ENCODE measurements at places on chromosomes 12 and 14. TPM values are rescaled to one million over a fixed set of nuclear protein-coding genes. Genes with fewer than 3 reads are reported as not detected.

- H3K4me3 ChIP-seq = no peak overlapping the region
- no peak overlapping the region for H3K27ac ChIP-seq
- DNase-seq = no peak
- peaks cover 38% of the 10 kb centered on the region for H3K4me1 ChIP-seq
- peaks cover 25% of the 10 kb centered on the region for H3K27me3 ChIP-seq
Measured at GRCh38 chr12:6072302-6072752, 52.1 kb downstream of the VWF start.

DNA sequence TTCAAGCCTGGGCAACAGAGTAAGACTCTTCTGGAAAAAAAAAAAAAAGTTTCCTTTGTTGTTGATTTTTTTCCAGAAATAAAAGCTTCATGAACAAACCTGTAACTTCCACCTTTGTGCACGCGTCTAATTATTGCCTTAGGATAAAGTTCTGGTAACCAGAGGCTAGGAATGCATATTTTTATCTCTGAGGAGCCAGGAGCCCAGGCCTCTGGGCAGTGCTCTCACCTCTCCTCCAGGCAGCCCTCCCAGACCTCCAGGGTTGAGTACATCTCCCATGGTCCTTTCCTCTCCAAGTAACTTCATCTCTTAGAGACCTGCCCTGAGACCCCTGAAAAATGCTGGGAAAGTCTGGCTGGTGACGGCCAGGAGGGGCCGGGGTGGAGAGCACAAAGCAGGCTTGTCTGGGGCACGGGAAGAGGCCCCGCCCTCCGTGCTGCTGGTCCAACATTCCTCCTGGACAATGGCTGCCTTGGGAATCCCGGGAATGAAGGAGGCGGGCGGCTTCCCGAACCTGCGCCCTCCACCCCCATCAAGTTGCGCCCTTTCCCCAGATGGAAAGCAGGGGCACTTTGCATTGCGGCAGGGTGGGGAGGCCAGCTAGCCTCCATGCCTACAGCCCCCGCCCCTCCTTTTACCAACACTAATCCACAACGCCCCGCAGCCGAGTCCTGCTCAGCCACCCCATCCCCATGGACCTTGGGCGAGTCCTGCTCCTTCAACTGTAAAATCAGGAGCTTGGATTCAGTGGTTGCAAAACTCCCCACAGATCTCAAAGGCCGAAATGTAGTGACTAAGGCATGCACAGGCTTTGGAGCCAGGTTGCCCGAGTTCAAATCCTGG, 7.3 kb upstream of the FIGNL2 start:
- peaks cover 12% of the 10 kb centered on the region for H3K4me1 ChIP-seq
- H3K27me3 ChIP-seq = peaks cover 32% of the 10 kb centered on the region
- H3K4me3 ChIP-seq = no peak overlapping the region
- H3K36me3 ChIP-seq = no peaks in the 10 kb centered on the region
- no peak for DNase-seq
- H3K27ac ChIP-seq = no peak overlapping the region

DNA sequence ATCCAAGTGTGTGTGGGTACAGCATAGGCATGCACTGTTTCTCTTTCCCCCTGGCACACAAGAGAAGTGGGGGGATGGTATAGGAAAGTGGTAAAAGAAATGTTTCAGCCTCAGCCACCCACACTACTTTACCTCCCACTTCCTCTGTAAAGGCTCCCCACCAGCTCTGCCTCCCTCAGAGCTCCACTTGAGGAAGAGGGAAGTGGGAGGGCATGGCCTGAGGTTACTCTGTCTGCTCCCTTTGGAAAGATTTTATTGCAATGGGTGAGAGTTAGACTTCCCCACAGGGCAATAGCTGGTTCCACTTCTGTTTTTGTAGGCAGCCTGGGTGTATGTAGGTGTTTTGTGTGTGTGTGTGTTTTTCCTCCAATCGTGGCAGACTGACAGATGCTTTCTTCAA, 145.3 kb downstream of the SSPN start:
- no peak overlapping the region for H3K4me3 ChIP-seq
- peaks cover 36% of the 10 kb centered on the region for H3K4me1 ChIP-seq
- peak overlapping the region; percentile 37 for H3K27ac ChIP-seq

DNA sequence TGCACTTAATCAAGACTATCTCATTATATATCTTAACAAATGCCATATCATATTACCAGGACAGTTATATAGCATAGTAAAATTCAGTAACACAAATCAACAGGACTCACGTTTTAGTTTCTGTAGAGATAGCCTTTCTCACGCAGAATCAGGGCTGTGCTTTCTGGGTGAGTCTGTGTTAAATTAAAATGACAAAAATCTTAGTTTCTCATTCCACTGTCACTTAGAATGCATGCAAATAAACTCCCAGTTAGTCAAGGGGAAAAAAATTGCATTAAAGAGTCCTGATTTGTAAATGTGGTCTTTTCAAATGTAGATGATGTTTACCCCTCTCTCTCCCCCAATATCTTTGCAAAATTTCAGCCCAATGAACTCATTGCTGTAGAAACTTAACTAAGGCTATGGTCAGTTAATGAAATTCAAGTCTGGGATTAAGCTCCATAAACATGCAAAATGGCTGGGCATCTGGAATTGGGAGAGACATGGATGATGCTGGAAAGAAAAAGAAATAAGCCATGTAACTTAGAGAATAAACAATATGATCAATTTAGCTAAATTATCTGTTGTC, 77.8 kb upstream of the MGAT4C start:
- no peak for DNase-seq
- H3K4me1 ChIP-seq = no peaks in the 10 kb centered on the region
- no peaks in the 10 kb centered on the region for H3K27me3 ChIP-seq

DNA sequence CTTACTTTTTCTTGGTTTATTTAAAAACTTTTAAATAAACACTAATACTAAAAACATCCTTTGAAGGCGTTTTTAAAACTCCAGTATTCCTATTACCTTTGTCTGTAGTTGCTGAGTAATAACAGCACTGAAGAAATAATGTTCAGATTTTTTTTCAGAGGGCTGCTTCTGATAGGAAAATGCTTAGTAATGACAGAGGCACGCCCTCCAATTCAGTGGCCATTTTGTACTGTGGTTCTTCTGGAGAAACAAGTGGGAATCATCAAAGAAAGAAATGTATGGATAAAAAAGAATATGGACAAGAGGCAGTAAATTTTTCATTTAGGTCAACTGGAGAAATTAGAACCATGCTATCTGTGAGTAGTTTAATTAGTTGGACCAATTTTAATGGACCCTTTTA, 13.6 kb downstream of the VEZT start:
- H3K27ac ChIP-seq = no peak overlapping the region
- H3K4me3 ChIP-seq = no peak overlapping the region
- H3K4me1 ChIP-seq = peaks cover 2% of the 10 kb centered on the region
- DNase-seq = no peak
- H3K36me3 ChIP-seq = peaks cover 9% of the 10 kb centered on the region

DNA sequence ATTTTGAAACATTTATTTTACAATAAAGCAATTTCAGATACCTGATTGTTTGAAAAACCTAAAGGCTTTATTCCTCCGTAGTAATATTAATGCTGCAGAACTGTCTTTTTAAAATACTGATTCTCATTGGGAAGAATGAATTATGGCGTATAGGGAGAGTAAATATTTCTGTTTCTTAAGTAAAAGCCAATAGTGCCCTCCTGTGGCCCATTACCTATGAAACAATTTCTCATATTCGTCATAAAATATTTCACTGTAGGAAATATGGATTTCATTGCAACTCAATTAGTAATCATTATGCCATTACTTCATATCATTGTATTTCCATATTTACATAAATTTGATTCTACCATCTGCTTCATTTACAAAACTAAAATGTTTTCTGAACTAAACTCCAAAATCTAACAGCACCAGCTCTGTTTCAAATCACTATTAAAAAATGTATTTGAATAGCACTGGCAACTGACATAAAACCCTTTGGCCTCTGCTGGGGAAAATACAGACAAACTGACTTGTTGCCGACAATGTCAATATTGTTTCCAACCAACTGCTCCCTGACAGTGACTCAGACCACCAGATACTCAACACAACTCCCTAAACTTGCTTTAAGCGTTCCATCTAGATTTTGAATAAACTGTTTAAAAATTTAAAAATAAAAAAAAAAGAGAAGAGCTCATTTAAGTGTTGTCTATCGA, 290.3 kb downstream of the NAV3 start:
- H3K4me1 ChIP-seq = no peaks in the 10 kb centered on the region
- H3K27me3 ChIP-seq = no peaks in the 10 kb centered on the region
- H3K4me3 ChIP-seq = no peak overlapping the region
- no peak for DNase-seq
- no peaks in the 10 kb centered on the region for H3K36me3 ChIP-seq
- H3K27ac ChIP-seq = no peak overlapping the region

DNA sequence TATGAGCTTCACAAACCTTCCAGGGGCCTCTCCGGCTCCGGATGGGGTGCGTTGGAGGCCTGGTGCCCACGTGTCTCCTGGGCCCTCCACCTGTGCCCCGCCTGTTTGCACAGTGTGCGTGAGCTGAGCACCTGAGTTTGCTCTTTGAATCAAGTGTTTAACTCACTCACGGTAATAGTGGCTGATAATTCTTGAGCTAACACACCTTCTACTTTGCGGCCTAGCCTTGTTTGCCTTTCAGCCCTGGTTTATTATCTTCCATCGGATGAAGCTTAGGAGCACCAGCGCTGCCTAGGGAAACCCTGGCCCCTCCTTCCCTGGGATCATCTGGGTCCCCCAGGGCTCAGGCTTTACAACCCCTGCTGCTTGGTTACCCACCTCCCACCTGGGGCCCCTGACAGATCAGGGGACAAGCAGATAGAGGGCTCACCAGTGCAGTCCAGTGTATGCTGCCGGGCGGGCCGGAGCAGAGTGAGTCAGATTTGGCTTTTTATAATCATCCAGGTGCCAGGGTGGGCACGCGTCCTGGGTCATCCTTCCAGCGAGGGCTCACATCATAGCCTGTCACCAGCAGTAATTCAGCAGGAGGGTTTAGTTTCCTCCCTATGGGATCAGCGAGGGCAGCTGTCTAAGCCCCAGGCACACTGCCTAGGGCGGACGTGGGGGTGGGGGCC, 62.8 kb upstream of the RFLNA start:
- H3K36me3 ChIP-seq = no peaks in the 10 kb centered on the region
- H3K4me1 ChIP-seq = peaks cover 14% of the 10 kb centered on the region
- H3K4me3 ChIP-seq = no peak overlapping the region
- DNase-seq = no peak
- no peak overlapping the region for H3K27ac ChIP-seq

VDR gene
- total RNA-seq = 14.5 TPM

- no peak for DNase-seq
- H3K36me3 ChIP-seq = no peaks in the 10 kb centered on the region
- H3K27ac ChIP-seq = no peak overlapping the region
- no peaks in the 10 kb centered on the region for H3K4me1 ChIP-seq
- H3K27me3 ChIP-seq = no peaks in the 10 kb centered on the region
Measured at GRCh38 chr12:58225203-58225877, 284.0 kb downstream of the ATP23 start.

GRCh38 chr12:91211866-91212265, 29.2 kb upstream of the DCN start:
- H3K4me1 ChIP-seq = no peaks in the 10 kb centered on the region
- DNase-seq = no peak
- no peaks in the 10 kb centered on the region for H3K27me3 ChIP-seq
- no peak overlapping the region for H3K4me3 ChIP-seq
- H3K27ac ChIP-seq = no peak overlapping the region

TAS2R7 gene
- total RNA-seq = not detected

NRXN3 gene
- not detected for total RNA-seq

Measured in activated CD8-positive, alpha-beta T cell treated with anti-CD3 and anti-CD28 coated beads, Interleukin-2, amount 10 ng/mL, durations not matched to agents 7 days and 5 days (primary cell).